ENCODE measurements at places on chromosomes 2 and 18.

DNA sequence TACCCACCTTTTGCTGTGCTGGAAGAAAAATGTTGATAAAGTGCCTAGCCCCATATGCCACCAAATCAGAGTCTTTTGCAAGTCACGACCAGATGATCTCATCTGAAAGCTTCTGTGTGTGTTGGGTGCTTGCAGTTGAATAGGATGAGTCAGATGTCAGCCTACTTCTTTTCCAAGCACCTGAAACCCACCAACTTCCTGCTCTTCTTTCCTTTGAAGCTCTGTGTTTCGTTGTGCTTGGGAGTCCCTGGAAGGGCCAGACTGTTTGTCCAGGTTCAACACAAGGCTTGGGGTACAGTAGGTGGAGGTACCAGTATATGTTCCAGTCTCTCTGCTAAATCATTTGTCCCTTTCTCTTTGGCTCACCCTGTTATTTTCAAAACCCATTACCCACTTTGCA is 36.8 kb upstream of the LCLAT1 start:
- no peak for DNase-seq

- DNase-seq = no peak
Observed at GRCh38 chr18:44625386-44625785, 55.3 kb upstream of the SETBP1 start.

- DNase-seq = no peak
Observed at GRCh38 chr2:45882707-45883602, 231.5 kb downstream of the PRKCE start.

GRCh38 chr2:169828141-169828811 is 1.0 kb downstream of the UBR3 start:
- no peak for DNase-seq

DNA sequence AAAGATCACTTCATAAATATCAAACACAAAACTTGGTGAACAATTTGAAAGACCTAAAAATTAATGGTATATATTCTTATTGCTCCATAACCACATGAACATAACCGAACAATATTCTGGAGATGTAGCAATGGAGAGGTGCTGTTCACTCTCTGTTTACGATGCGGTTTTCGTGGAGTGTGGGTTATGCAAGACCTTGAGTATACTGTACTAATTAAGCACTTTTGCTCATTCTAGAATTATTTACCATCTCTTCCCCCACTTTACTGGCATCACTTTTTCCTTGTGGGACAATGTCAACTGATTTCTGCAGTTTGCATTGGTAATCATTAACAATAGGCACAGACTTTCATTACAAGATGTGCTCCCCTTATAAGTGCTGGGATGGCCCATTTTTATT is 97.6 kb downstream of the RAPH1 start:
- no peak for DNase-seq

DNA sequence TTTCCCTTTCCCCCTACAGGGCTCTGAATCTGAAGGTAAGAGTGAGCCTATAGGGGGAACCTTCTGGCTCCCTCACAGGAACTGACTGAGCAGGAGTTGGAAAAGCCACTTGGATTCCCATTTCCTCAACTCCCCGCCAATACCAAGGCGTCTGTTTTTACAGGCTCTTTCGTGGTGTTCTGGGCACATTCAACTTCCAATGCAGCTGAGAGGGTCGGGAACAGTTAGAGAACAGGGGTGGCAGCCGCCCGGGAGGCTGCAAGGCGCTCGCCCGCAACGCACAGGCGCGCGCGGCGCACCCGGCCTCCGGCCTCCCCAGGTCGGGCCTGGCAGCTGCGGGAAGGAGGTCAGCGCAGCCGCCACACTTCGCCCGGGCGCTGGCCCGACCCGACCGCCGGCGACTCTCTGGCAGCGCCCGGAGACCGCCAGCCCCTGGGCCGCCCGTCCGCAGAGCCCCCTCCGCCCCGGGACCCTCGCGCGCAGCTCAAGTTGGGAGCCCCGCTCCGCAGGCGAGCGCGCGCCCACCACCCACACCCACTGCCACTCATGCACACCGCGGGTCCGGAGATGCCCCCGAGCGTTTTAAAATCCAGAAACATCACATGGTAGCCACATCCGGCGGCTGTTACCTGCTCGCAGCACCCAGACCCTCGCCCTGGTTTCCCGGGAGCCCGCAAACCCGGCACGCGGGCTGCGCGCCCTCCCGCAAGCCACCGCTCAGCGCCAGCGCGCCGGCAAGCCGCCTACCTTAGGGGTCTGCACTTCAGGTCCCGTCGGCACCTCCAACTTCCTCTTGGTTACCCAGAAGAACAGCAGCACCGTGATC is 816 bp downstream of the GALNT14 start:
- DNase-seq = no peak

GRCh38 chr2:142495141-142495540 is 364.3 kb upstream of the LRP1B start:
- DNase-seq = no peak

GRCh38 chr18:55265984-55266383 is 306.7 kb upstream of the CCDC68 start:
- DNase-seq = no peak

- no peak for DNase-seq
Observed at GRCh38 chr2:26838121-26838906, 9.6 kb upstream of the DPYSL5 start.

GRCh38 chr2:85019121-85019520 is 48.2 kb downstream of the KCMF1 start:
- DNase-seq = no peak

- no peak for DNase-seq
Observed at GRCh38 chr2:133940134-133940533, 313.7 kb upstream of the MGAT5 start.

- DNase-seq = no peak
Observed at GRCh38 chr18:75607701-75608100, 180.2 kb upstream of the SMIM21 start.

- DNase-seq = no peak
Observed at GRCh38 chr2:127427376-127428056, 9.3 kb downstream of the PROC start.

DNA sequence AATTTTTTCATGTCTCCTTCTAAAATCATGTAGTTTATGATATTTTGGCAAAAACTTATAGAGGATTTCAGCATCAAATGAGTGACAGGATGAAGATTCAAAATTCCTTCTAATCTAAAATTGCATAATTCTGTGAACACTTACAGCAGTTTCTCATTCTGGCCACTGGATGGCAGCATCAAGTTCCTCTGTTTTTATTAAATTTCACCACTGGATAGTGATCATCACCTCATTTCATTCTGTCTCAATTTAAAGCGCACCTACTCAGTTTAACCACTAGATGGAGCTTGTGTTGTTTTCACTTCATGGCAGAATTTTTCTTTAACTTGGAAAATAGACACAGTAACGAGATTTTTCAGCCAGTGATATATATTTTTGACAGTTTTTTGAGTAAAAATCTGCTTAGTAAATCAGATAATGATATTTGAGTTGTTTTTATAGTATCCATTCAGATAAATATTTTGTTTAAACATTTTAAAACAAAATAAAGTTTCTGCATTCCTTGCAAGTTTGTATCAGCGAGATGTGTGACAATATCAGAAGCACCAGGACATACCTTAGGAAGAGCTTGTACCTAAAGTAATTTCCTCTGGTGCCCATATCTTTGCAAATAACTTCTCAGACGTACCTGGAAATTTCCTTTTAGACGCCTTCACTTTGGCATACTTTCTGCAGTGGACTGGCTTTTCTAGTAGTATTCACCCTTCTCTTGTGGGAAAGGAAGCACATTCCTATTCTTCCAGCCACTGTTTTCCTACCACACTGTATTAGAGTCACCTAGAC is 94.7 kb upstream of the ARHGAP15 start:
- peak; percentile 69 for DNase-seq

- DNase-seq = no peak
Observed at GRCh38 chr2:215548714-215549113, 112.8 kb upstream of the FN1 start.

GRCh38 chr2:200447139-200447855 is 62.6 kb downstream of the KCTD18 start:
- no peak for DNase-seq

DNA sequence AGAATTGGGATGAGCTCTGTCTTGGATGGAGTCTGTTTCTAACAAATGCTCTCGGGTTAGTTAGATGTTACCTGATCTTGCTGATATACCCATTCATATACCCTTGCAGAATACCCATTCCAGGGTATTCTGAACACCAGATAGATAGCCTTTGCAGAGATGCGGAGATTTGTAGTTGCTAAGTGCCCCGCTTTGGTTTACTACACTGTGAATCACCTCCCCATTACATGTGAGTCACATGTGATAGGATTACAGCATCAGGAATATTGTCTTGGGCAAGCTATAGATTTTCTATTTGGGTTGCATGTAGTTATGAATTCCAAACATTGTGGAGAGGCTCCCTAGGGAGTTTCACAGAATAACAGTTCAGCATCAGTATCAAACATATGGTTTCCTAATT is 3.8 kb downstream of the VSNL1 start:
- no peak for DNase-seq
